Activated CD8-positive, alpha-beta memory T cell treated with anti-CD3 and anti-CD28 coated beads for 24 hours (primary cell): ENCODE measurements at places on chromosomes 12 and 14.

GRCh38 chr14:77158175-77158881 is 16.7 kb upstream of the ZDHHC22 start:
- no peak for DNase-seq

GRCh38 chr12:1692895-1693610 is 2.2 kb downstream of the ADIPOR2 start:
- no peak for DNase-seq

DNA sequence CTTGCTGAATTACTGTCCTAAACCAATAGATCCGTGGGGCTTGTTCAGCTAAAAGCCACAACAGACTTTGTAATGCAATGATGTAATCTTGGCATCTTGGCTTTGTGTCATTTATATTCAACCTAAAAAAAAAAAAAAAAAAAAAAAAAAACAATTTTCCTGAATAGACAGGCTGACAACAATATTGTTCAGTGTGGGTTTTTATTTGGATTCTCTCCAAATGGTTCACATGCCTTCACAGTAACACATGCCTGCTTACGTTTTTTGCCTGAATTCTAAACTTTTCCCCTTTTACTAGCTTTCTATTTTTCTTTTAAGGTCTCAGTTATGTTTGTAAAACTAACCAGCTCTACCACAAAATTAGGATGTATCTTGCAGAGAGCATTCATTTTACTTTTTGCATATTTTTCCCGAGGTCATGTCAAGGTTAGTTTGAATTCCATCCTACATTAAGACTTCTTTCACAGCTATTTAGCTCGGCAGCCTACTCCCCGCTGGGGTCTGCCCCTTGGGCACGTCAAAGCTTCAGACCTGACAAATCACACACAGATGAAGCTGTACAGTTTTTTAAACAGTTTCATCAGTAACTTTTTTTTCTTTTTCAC is 213.7 kb upstream of the NPAS3 start:
- DNase-seq = no peak

- no peak for DNase-seq
These were observed 1.4 kb downstream of the ATF1 start for GRCh38 chr12:50765095-50765911.

- no peak for DNase-seq
These were observed 290.8 kb downstream of the PRKD1 start for GRCh38 chr14:29636870-29637269.

DNA sequence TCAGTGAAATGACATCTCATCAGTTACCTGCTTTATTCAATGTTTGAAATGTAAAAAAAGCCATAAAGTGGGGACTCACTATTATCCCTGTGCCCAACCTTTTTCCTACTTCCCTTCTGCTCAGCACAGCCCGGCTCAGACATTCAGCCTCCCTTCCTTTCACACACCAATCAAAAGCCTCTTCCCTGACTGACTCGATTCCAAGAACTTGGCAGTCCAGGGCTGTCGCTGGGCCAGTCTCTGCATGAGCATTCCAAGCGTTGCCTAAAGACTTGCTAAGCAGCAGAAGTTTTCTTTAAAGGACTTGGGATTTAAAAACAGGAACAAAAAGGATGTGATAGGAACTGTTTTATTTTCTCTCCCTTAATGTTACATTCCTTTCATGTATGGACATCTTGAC is 22.7 kb downstream of the ITPR2 start:
- DNase-seq = no peak

DNA sequence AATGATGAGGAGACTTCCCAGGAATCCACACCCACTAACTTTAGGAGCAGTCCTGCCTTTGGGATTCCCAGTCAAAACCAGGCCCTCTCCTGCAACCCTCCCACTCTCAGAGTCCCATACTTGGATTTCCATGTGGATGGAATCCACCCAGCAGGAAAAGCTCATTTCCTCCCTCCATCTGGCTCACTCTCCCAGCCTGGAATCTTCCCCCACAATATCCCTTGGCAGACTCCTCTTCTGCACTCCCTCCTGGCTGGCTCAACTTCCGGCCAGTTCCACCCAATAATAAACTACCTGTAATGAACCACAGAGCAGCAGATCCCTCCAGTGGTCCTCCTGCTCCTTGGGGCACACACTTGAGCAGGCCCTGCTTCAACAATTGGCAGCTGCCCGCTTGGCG is 102.8 kb upstream of the EGLN3 start:
- no peak for DNase-seq

DNA sequence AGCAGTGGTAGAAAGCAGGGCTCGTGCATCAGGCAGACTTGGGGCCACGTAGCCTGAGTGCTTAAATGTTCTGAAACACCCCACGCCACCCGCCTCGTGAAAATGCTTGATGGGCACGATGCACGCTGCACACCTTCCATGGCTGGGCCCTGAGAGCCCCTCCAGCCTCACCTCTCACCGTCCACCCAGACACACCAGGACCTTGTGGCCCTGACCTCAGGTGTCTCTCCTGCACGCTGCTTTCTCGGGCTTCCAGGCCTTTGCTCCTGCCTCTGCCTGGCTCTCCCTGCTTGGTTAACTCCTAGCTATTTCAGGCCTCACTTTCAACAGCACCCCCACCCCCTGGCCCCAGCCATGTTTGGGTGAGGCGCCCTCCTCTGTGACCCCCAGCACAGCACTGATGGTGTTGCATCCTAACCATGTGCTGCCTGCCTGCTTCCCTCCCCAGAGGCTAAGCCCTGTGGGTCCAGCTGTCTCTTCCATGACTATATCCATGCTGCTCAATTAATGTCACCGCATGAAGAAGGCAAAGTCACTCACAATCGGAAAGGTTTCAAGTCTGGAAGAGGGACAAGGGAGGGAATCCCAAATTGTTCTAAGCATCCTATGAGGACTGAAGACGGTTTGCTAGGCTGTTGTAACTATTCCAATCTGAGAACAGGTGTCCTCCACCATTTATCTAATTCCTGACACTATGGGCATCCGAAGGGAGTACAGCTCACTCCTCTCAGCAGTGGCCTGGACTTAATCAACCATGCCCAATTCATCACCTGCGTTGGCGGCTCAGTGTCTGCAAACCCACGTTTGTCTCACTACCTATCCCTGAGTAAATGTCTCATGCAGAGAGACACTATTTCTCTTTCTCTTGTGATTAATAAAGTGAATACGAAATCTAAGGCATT is 82.2 kb downstream of the CCDC88C start:
- no peak for DNase-seq

GRCh38 chr14:59638885-59639284 is 62.3 kb upstream of the CCDC175 start:
- no peak for DNase-seq

GRCh38 chr12:76866726-76867125 is 12.1 kb downstream of the CSRP2 start:
- DNase-seq = no peak

- no peak for DNase-seq
These were observed 70.5 kb downstream of the LMNTD1 start for GRCh38 chr12:25482625-25483024.

DNA sequence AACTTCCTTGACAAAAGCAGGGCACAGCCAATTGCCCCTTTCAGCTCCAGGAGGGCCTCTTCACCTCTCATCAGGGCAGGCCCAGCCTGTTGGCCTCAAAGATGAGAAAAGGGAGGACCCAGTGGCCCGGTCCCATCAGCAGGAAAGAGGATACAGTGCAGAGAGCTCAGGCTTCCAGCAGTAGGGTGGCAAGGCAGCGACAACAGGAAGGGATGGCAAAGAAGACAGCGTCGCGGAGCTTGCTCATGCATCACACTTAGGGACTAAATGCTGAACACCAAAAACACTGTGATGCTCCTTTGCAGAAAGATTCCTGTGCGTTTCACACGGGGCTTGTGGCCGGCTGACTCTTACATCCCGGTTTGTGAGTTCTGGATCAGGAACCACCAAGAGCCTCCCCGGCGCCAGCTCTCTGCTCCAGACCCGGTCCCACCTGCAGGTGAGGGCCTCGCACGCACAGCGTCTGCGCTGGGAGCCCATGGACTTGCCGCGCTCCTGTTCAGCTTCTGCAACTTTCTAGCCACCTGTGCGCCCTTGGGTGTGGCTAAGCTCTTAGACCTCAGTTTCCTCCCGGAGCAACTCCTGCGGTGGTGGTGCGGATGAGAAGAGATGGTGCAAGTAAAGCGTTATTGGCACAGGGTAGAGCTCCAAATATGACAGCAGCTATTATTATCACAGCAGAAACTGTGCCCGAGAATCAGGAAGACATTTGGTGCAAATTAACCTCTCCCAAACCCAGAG is 15.3 kb upstream of the BCL7A start:
- no peak for DNase-seq

- no peak for DNase-seq
These were observed 287.3 kb downstream of the NAV3 start for GRCh38 chr12:78118036-78118435.

DNA sequence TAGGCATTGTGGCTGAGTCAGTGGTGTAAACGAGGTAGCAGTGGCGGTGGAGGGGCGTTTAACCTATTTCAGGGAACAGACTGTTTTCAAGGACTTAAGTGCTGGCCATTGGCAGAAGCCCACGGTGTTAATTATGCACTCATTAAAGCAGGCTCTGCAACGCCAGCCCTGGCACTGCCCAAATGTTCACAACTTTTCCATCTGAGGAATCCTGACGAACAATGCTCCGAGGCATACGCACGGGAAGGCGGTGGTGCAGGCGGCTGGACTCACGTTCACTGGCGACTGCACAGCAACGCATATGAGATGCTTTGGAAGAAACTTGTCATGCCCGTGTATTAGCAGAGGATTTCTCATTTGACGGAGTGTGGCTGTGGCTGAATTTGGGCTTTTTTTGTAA is 70.6 kb upstream of the SLC24A4 start:
- DNase-seq = no peak

- no peak for DNase-seq
These were observed 54.1 kb upstream of the BEGAIN start for GRCh38 chr14:100641274-100641860.

- peak; percentile 72 for DNase-seq
These were observed 9.5 kb upstream of the NR4A1 start for GRCh38 chr12:52041695-52042123.

- DNase-seq = peak; percentile 81
These were observed 1.2 kb downstream of the DYRK2 start for GRCh38 chr12:67649570-67650387.

DNA sequence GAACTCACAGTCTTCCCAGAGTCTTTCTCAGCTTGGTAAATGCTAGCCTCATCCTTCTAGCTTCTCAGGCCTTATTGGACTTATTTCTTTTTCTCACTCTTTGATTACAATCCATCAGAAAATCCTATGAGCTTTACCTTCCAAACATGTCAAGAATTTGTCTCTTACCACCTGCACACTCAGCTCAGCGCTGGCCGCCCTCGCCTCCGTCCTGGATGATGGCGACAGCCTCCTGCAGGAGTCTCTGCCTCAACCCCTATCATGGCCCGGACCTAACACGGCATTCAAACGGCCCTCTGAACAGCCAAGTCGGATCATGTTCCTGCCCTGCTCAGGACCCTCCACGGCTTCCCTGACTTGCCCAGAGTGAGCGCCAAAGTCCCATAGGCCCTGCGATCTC is 333.1 kb upstream of the FKBP4 start:
- no peak for DNase-seq

- DNase-seq = no peak
These were observed 24.3 kb downstream of the GEMIN2 start for GRCh38 chr14:39138440-39138839.

DNA sequence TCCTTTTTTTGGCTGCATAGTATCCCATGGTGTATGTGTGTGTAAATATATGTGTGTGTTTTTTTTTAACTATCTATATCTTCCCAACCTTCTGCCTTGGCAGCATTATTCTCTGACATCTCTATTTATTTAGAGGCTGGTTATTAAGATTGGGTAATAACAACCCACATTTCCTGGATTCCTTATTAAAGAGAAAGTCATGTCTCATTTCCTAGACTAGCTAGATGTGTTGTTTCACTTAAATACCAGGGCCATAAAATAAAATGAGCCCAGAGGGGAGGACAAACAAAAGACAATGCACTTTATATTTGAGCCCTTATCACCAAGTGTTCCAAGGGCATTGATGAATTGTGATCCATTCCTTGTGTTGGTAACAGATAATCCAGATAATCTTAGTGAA is 169.1 kb downstream of the SLC5A8 start:
- no peak for DNase-seq

- DNase-seq = peak; percentile 79
These were observed 81.6 kb upstream of the SCAF11 start for GRCh38 chr12:46071769-46072624.

DNA sequence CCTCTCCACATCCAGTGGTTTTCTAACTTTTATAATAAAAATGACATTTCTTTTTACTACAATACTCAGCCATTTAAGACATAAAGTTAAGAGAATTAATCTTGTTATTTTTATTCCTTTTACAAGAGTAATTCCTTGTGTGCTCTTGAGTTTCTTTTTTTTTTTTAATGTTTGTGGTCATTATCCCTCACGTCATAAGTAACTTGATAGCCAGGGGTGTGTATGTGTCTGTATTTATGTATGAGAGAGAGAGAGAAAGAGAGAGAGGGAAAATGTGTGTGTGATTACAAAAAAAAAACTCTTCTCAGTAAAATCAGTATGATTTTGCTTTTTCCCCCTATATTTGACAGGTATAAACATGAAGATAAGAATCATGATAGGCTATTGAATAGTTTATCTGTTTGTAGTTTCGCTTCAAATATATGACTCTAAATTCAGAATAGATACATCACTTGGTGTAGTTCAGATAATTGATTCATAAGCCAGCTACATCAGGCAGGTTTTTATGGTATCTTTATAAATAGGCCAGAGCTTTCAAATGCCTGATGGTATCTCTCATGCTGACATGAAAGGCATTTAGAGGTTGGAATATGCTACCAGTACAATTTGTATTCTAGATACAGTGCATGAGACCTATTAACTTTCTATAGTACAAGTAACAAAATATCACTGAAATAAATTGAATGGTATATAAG is 34.9 kb downstream of the RERGL start:
- DNase-seq = no peak

GRCh38 chr14:79363291-79363690 is 848.0 kb downstream of the DIO2 start:
- no peak for DNase-seq

DNA sequence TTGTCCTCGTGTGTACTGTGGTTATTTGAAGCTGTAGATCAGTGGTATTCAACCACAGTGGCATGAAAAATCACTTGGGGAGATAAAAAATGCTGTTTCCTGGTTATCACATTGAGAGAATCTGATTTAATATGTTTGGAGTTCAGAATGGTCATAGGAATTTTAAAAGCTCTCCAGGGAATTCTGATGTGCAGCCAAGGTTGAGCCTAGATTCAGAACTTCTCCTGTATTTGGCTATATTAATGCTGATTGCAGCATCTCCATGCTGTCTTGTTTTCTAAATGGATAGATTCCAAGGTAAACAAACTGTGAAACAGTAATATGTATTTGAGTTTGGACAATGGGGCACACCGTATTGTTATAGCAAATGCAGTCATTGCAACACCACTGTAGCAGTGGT is 982.2 kb upstream of the FBXO33 start:
- DNase-seq = no peak

DNA sequence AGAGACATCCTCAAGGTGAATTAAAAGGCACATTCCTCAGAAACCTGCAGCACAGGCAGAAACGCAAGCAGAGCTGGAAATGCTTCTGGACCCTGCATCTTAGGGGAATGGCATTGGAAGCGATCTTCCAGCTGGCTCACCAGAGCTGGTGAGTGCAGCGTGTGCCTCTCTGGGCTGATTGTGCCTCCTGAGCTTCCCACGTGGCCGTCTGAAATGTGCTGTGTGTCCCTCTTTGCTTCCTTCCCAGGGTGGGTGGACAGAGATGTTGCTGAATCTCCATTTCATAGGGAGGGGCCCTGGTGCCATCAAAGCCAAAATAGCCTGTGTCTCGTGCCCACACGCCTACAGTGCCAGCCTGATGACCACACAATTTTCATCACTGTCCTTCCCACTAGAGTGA is 34.3 kb upstream of the TMEM132D start:
- DNase-seq = no peak
